Renal cortex interstitium (tissue), 15 donors: ENCODE measurements at places on chromosomes 12 and 14.

GRCh38 chr12:70355972-70356371 lies 10.1 kb upstream of the KCNMB4 start:
- no peak for DNase-seq

- no peak for DNase-seq
Observed at GRCh38 chr14:23941230-23941629, 12.3 kb upstream of the DHRS4 start.

GRCh38 chr12:58959639-58960300 lies 39.5 kb upstream of the LRIG3 start:
- no peak for DNase-seq

DNA sequence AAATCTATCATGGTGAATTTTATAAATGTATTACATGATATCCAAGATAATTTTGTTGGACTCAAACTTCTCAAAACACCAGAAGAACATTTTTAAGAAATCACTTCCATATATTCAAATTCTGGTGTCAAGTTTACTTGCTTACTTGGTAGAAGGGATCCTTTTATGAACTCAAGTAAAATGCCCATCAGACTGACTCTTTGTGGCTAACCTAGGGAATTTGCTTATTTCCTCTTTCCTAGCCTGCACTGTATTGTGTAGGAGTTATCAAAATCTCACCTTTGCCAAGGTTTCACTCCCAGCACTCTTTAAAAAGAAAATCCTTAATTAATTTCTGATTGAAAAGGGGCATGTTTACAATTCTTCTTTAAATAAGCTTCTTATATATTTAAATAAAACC lies 196.5 kb downstream of the DUSP6 start:
- DNase-seq = no peak

- DNase-seq = no peak
Observed at GRCh38 chr12:11719678-11720099, 70.2 kb downstream of the ETV6 start.

- no peak for DNase-seq
Observed at GRCh38 chr12:113052326-113052725, 4.2 kb upstream of the DTX1 start.

DNA sequence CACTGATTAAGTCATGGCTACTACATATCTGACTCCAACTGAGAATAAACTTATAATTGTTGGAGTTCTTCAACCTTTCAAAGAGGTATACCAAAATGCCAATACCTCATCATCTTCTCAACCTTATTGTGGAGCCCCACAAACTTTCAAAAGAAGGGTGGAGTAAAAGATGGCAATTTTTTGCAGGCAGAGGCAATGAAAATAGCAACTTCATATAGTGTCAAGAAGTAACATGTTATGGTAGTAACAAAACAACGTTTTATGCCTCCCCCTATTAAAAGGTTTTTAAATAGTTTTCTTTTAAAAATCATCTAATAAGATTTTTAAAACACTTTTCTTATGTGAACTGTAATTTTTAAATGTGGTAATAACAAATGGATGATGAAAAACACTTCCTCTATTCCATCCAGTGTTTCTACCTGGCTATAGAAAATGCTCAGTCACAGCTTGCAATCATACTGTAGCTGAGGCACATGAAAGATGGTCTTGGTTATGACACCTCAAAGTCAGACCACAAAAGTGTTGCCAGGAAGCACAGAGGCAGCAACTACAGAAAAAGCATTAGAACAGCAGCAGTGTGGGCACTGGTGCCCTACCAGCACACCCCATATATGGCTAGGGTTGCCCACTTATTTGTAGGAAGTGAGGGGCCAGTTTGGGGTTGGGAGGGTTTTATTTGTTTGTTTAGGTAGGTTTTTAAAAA lies 7.0 kb downstream of the PPP1R12A start:
- no peak for DNase-seq

- DNase-seq = no peak
Observed at GRCh38 chr14:79971330-79971729, 240.0 kb downstream of the DIO2 start.

DNA sequence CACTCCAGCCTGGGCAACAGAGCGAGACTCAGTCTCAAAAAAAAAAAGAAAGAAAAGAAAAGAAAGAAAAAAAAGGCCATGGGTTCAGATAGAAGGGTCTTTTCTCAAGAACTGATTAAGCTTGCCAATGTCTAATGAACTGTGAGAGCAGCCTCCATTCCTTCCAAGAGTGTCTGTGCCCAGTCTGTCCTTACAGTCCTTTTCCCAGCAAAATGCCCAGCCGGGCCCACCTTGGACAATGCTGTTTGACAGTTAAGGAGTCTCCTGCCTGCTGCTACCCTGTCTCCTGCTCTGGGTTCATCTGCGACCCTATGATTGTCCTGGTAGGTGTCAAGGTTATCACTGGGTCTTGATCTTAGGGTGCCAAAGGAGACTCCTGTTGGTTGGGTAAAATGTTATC lies 21.4 kb downstream of the SYNE3 start:
- no peak for DNase-seq

DNA sequence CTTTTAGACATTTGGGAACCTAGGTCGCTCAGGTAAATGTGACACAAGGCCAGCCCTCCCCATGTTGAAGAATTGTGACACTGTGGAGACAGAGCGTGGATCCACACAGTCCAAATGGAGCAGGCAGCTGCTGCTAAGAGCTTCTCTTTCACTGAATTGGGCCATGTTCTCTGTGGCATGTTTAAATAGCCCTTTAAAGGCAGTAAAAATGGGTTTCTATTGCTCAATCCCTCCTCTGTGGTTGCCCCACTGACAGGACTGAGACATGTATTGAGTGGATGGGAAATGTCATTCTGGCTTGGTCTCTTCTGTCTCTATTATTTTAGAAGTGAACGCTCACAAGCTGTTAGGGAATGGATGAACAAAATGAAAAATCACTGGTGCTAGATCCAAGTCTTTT lies 84.0 kb upstream of the PRICKLE1 start:
- DNase-seq = no peak

DNA sequence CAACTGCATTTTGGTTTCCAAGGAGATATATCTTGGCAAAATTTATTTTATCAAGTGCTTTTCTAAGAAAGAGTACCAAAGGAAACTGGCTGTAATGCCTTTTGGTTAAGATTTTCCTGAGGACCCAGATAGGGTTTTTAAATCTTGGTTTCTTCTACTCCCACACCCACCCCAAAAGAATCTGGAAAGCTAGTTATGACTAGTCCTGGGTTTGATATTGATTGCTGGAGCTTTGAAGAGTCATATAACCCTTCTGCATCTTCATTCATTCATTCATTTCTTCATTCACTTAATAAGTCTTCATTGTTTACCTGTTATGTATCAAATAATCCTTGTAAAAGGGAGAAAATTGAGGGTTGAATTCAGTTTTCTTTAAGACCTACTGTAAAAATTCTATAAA lies 425.2 kb downstream of the PCNX1 start:
- DNase-seq = no peak
